ENCODE measurements at places on chromosomes 12 and 14. TPM values are rescaled to one million over a fixed set of nuclear protein-coding genes. Genes with fewer than 3 reads are reported as not detected.

MYRFL gene
- total RNA-seq: not detected

PRKCH gene
- 185 TPM for total RNA-seq

RNU7-1 gene
- total RNA-seq: not detected

IQSEC3 gene
- 1.8 TPM for total RNA-seq

CD69 gene
- total RNA-seq: 83.5 TPM

IL22 gene
- 1.3 TPM for total RNA-seq

MYO1A gene
- 2.0 TPM for total RNA-seq

PARP11 gene
- total RNA-seq: 12.5 TPM

All from activated CD8-positive, alpha-beta memory T cell treated with anti-CD3 and anti-CD28 coated beads for 36 hours (primary cell).